ENCODE measurements at places on chromosomes 2 and 18. TPM values are rescaled to one million over a fixed set of nuclear protein-coding genes. Genes with fewer than 3 reads are reported as not detected.

The GALNT13 gene
- not detected for total RNA-seq

The EVA1A gene
- total RNA-seq: 5.8 TPM

The CCDC195 gene
- not detected for total RNA-seq

The CHRND gene
- total RNA-seq: not detected

The CRYBA2 gene
- not detected for total RNA-seq

The LAMA3 gene
- 4.9 TPM for total RNA-seq

The UBR3 gene
- total RNA-seq: 21.6 TPM

The PROKR1 gene
- total RNA-seq: not detected

The TGFBRAP1 gene
- total RNA-seq: 11.4 TPM

The LINC00305 gene
- total RNA-seq: not detected

The CGREF1 gene
- total RNA-seq: 0.69 TPM

The AKAIN1 gene
- not detected for total RNA-seq

The COL3A1 gene
- 3,691 TPM for total RNA-seq

The DSG4 gene
- total RNA-seq: not detected

The C2orf66 gene
- under 0.01 TPM for total RNA-seq

The NEU2 gene
- not detected for total RNA-seq

The LHCGR gene
- not detected for total RNA-seq

The ARMC9 gene
- 42.7 TPM for total RNA-seq

The FHOD3 gene
- 4.3 TPM for total RNA-seq

The LIMS1 gene
- 53.1 TPM for total RNA-seq

The ABCG5 gene
- total RNA-seq: not detected

The AP1S3 gene
- 1.6 TPM for total RNA-seq

The OTOS gene
- not detected for total RNA-seq

The GALNT5 gene
- total RNA-seq: 30.1 TPM

The ZNF516 gene
- total RNA-seq: 17.6 TPM

The SH3BP4 gene
- 21.6 TPM for total RNA-seq

The CXCR1 gene
- total RNA-seq: not detected

The AQP12A gene
- not detected for total RNA-seq

The PRSS56 gene
- not detected for total RNA-seq

The FRZB gene
- total RNA-seq: 0.17 TPM

The STK39 gene
- total RNA-seq: 10.3 TPM

The DIPK1C gene
- total RNA-seq: not detected

The ZC3H6 gene
- total RNA-seq: 4.3 TPM

The PLCL1 gene
- 0.60 TPM for total RNA-seq

The DYNC1I2 gene
- total RNA-seq: 106 TPM

The PROM2 gene
- total RNA-seq: 1.1 TPM

The SDC1 gene
- total RNA-seq: 8.0 TPM

The GBX2 gene
- total RNA-seq: not detected

The GKN2 gene
- total RNA-seq: not detected

The IL18R1 gene
- total RNA-seq: 1.0 TPM

The R3HDM1 gene
- 5.0 TPM for total RNA-seq

The C18orf54 gene
- 1.9 TPM for total RNA-seq

The COPS8 gene
- 91.4 TPM for total RNA-seq

The GRB14 gene
- 0.17 TPM for total RNA-seq

The ALPG gene
- not detected for total RNA-seq

The RUFY4 gene
- not detected for total RNA-seq

The SGO2 gene
- 2.8 TPM for total RNA-seq

The SP5 gene
- total RNA-seq: not detected

The MROH2A gene
- not detected for total RNA-seq

The LYG2 gene
- not detected for total RNA-seq

The LRRTM1 gene
- total RNA-seq: not detected

The FAM228A gene
- 0.09 TPM for total RNA-seq

The FEV gene
- total RNA-seq: not detected

Measured in bronchial smooth muscle cell (primary cell).